T follicular helper cell (primary cell): ENCODE measurements at places on chromosomes 3 and 15.

DNA sequence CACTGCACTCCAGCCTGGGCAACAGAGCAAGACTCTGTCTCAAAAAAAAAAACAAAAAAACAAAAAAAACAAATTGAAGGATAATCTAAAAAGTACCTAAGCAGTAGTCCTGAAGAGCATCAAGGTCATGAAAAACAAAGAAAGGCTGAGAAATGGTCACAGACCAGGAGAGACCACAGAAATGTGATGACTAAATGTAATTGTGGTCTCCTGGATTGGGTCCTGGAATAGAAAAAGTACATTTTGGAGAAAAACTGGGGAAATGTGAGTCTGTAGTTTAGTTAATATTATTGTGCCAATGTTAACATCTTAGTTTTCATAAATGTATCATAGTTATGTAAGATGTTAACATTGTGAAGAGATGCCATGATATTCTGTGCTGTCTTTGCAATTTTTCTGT, 267.5 kb upstream of the NR2E3 start:
- DNase-seq, result no peak

- DNase-seq, result no peak
These were observed 23.8 kb downstream of the CYFIP1 start for GRCh38 chr15:22956257-22956977.

- DNase-seq, result no peak
These were observed 67.8 kb downstream of the BDH1 start for GRCh38 chr3:197487911-197488391.

DNA sequence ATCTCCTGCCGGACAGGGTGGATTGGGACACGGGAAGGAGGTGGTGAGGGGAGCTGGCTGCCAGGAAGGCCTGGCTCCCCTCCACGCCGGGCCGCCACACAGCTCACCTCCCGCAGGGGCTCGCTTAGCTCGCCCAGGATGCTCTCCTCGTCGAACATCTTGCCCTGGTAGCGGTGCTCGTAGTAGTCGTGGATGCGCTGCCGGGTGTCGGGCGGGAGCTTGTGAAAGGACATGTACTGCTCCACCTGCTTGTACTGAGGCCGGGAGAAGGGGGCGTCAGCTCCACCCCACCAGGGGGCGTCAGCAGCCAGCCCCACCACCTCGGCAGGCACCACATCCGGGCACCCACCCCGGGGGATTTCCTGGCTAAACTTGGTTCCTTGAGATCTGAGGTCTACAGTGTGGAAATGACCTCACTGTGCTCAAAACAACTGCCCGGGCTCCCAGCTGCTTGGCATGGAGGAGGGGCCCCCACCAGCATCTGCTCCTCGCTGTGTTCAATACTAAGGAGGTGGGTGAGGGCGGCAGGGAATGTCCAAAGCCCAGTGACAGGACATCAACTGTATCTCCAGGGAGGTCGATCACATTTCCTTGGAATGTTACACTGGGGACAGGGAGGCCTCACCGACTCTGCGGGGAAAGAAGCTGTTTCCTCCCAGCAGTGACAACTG, 43.4 kb downstream of the HCN4 start:
- no peak for DNase-seq

DNA sequence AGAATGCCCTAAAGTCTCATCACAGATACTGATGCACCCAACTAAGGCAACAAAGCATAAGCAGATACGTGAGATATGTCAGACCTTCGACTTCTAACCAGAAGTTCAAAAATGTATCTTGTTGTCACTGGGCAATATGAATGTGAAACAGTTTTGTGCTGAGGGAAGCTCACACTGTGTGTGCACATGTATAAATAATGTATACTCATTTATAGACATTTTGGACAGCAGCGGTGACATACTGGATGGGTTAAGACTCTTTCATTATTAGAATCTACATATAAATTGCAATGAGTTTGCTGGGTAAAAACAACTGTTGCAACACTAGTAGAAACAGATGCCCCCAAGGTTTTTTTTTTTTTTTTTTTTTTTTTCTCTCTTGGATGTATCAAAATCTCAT, 37.9 kb downstream of the TIGIT start:
- DNase-seq, result no peak

DNA sequence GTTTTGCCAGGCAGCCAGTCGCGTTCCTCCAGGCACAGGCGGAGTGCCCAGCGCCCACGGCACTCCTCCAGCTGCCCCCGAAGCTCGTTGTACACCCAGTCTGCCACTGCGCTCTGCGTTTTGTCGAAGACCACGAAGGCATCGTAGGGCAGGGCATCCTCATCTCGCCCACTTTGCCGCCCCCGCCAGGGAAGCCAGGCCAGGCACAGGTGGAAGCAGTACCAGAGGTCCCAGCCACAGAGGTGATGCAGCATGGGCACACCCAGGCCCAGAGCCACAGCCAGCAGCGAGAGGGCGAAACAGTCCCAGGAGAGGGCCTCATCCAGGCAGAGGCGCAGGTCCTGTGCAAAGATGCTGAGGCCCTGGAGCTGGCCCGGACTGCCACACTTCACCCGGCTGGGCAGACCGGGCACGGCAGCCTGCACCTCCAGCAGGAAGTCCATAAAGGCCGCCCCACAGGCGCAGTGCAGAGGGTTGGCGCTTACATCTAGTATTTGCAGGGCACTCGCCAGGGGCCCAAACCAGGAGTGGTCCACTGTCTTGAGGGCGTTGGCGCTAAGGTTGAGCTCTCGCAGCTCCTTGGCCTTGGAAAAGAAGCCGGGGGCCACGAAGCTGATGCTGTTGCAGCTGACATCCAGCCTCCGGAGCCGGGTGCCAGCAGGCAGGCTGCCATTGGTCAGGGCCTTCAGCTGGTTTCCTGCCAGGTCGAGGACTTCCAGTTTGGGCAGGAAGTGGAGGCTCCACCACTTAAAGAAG, 3.7 kb downstream of the TLR9 start:
- DNase-seq, result peak; percentile 42

- no peak for DNase-seq
These were observed 22.3 kb downstream of the NRG4 start for GRCh38 chr15:75989875-75990274.

DNA sequence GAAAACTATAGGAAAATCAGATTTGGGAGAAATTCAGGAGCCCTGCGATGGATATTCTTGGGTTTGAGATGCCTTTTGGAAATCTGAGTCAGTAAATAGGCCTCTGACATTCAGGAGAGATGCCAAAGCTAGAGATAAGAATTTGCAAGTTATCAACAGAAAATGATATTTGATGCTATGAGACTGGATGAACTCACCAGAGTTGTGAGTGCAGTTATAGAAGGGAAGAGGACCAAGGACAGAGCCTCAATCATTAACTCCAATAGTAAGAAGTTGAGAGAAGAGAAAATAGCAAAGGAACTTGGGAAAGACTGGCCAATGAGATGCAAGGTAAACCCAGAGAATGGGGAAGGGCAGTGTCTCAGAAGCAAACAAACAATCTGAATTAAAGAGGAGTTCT, 7.9 kb upstream of the ANO10 start:
- no peak for DNase-seq

DNA sequence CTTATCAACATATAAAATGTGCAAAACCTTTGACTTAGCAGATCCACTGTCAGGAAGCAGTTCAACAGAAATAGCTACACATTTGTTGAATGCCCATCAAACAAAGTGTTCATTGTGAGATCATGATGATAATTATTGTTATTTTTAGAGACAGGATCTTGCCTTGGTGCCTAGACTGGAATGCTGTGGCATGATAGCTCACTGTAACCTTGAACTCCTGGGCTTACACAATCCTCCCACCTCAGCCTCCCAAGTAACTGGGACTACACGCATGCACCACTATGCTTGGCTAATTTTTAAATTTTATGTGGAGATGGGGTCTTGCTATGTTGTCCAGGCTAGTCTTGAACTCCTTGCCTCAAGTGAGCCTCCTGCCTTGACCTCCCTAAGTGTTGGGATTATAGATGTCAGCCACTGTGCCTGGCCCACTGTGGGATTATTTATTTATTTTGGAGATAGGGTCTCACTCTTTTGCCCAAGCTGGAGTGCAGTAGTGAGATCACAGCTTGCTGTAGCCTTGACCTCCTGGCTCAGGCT, 8.8 kb downstream of the MAP2K5 start:
- DNase-seq, result no peak

- no peak for DNase-seq
These were observed 41.2 kb downstream of the RGMA start for GRCh38 chr15:93047621-93048425.

DNA sequence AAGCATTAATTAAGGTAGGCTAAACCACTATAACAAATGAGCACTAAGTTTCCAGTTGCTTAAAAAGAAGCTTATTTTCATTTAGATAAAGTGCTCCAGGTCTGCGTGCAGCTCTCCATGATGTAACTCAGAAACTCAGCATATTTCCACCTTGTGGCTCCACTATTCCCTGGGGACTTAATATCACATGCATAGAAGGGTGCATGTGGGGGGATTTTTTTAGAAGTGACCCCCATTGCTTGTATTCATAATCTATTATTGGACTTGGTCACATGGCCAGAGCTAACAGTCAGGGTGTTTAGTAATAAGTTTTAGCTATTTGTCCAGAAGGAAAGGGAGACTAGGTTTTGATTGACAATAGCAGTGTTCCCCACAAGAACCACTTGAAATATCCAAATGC, 86.8 kb downstream of the TMCO5A start:
- DNase-seq, result no peak

- no peak for DNase-seq
These were observed 87.0 kb downstream of the ANP32A start for GRCh38 chr15:68733666-68734065.

DNA sequence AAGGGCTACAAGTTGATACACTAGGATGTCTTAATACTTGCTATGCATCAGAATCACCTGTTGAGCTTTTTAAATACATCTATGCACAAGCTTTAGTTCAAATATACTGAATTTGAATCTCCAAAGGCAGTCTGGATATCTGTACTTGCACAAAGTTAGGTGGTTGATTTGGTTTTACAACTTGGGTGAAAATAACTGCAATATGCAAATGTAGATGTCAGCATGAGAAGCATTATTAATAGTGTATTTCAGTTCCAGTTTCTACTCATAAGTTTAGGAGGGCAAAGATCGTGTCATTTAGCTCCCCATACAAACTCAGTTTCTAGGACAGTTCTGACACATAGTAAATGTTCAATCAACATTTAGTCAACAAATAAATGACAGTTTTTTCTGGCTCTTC, 25.6 kb downstream of the IQCB1 start:
- no peak for DNase-seq

GRCh38 chr15:99409097-99409473, 156.7 kb upstream of the MEF2A start:
- DNase-seq, result no peak

DNA sequence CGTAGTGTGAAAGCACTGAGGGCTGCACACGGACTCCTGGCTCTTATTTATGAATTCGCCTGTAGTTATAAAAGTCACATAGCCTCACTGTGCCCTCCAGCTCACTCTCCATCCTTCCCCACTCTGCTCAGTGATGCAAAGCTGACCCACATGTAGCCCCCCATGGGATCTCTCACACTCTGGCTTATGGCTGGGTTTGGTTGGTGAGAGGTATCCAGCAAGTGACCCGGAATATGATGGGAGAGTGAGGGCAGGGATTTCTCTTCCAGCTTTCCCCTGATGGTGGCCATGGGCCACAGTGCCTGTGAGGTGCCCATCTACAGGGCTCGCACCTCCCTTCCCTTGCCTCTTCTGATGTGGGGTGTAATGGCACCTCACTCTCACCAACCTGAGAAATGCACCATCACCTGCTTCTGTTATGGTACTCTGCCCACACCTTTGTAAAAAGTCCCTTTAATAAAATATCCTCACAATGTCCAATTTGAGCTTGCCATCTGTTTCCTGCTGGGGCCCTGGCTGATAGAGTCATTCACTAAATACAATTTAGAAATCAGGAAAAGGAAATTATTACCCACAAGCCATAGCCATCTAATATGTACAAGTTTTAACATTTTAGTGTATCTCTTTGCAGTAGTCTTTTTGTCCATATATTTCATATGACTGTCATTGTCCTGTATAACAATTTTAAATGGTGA, 93.6 kb downstream of the SCN11A start:
- no peak for DNase-seq

GRCh38 chr3:159693226-159693625, 295.4 kb upstream of the IL12A start:
- no peak for DNase-seq

DNA sequence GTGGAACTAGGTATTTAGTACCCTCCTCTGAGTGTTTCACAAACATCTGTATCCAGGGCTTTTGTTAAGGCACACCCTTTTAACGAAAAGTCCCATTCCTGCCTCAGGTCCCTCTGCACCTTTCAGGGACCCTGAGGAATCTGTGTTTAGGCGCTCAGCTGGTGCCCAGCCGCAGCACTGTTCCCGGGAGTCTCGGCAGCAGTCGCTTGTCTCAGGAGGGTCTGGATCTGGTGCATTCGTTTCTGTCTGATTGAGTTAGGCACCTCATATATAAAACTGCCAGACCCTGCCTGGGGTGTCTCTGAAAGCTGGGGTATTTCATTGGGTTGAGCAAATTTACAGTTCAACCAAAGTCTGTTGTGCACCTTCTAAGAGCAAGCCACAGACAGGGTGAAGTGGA, 162.8 kb upstream of the TOPAZ1 start:
- no peak for DNase-seq

DNA sequence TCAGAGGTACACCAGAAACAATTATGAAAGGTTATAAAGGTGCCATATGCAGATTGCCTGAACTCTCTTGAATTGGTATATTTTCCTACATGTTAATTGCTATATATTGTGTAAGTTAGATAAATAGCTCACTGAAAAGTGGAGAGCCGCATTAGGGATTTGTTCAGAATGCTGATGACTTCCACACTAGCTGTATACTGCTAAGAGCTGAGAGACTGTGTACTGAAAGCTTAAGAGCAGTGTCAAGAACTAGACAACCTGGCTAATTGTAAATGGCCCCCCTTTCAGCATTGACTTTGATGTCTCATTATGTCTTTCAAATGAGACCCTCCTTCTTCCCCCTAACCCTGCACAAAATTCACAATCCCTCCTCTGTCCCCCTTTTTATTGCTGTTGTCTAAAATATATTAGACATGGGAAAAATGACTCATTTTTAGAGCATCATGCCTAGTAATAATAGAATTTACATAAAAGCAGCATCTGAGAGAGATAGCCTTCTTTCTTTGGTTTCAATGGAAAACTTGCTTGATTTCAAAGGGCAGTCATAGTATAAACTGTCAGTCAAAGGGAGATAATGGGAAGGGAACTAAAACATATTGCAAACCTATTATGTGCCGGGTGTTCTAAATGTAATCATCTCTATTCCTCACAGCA, 34.7 kb upstream of the GREM1 start:
- no peak for DNase-seq

- DNase-seq, result no peak
These were observed 27.5 kb upstream of the DENND4A start for GRCh38 chr15:65819563-65819960.

GRCh38 chr3:65412588-65412987, 626.1 kb downstream of the MAGI1 start:
- DNase-seq, result no peak

- DNase-seq, result no peak
These were observed 75.0 kb downstream of the HCN4 start for GRCh38 chr15:73293773-73294172.

DNA sequence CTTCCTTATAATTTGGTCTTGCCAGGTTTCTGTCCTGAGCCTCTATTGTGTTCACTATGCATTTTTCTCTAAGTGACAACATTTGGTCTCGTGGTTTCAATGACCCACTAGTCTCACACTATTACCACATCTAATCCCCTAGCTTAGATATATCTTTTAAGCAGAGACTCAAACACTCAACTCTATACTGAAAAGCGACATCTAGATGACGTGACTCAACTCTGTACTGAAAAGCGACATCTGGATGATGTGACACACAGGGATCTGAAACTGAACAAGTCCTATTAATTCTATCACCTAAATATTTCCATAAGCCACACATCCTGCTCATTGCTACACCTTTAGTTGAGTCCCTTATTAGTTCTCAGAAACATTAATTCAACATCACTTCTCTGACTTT, 141.7 kb upstream of the MBNL1 start:
- no peak for DNase-seq
